NCI-H2081 (cell line): ENCODE measurements at places on chromosomes 4 and X.
A peak's percentile ranks its signal among the peaks of the same experiment; 100 is the strongest.

DNA sequence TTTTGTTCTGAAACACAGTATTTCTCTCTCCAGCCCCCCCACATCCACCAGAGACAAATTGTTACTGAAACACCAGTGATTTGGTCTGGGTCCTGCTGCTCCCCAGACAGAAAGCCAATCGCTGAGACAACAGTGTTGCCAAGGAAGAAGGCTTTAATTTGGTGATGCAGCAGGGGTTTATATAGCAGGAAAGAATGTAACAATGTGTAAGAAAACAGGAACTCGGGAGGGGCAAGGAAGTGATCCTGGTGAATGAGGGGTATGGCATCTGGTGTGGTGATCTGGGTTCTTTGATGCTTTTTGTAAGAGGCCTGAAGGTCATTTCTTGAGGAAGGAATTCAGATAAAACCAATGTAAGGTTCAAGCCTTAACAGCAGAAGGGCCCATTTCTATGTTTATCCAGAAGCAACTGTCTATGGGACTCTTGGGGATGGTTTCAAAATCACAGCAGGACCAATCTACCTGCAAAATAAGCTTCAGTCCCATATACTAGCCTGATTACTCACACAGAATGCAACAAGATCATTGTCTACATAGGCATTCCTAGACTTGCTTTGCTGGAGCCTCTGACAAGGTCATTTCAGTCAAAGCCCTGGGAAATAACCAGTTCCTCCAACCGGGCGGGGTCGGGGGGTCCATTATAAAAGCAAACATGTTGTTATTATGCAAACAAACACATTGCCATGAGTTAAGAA, 445.2 kb upstream of the ZFP42 start:
- no peak for DNase-seq

DNA sequence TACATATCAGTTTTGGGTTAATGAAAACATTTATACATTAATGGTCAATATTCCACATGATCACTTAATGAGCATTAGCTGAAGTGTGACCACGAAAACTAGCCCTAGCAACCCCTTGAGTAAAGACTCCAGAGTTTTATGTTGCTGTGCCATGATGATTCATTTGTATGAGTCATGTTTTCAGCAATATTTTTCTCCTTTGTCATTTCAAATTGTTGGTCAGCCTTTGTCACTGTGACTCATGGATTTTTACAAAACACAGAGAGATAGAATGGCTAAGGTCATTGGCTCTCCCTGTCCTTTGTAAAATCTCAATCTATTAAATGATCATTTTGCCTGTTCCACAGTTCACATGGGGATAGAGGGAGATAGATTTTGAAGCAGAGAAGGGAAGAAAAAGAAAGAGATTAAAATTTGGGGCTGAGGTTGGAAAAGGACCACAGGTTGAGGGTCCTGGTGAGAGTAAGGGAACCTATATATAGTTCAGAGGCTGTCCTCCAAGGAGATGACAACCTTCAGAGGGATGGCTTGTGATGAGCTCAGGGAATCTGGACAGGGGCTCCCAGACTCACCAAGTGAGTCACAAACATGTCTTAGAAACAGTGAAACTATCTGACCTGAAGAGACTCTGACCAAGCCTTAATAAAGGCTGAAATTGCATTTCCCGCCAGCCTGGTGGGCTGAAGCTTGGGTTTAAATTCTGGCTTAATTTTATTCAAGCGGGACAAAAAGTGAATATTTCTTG, 25.6 kb downstream of the NR0B1 start:
- no peak for DNase-seq

GRCh38 chr4:11663114-11663513, 234.4 kb upstream of the HS3ST1 start:
- no peak for DNase-seq

- DNase-seq: no peak
Measured at GRCh38 chr4:75708218-75708691, 16.1 kb upstream of the USO1 start.

DNA sequence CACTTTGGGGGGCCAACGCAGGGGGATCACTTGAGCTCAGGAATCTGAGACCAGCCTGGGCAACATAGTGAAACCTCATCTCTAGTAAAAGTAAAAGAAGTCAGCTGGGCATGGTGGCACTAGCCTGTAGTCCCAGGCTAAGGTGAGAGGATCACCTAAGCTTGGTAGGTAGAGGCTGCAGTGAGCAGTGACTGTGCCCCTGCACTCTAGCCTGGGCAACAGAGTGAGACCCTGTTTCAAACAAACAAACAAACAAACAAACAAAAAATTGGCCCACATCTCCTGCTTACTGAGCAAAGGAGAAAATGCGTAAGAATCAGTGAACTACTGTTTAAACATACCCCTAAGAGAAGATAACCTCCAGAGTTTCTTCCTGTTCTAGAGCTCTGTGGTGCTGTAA, 85.3 kb downstream of the FRYL start:
- DNase-seq: no peak

DNA sequence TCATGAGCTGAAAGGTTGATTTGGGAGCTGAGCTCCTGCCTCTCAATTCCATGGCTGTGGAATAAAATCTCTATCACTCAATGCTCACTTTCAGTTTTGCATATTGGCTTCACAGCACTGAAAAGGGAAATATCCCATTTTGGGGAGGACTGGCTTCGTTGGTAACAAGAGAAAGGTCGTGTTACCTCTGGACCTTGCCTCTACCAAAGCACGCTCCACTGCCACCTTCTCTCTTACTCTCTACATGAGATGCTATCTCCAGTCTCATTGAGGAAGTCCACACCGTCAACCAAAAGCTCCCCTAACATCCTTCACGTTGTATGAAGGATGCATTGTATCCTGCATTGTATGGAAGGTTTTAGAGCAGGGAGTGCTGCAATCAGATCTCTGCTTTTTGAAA, 195.0 kb upstream of the LDB2 start:
- DNase-seq: no peak

DNA sequence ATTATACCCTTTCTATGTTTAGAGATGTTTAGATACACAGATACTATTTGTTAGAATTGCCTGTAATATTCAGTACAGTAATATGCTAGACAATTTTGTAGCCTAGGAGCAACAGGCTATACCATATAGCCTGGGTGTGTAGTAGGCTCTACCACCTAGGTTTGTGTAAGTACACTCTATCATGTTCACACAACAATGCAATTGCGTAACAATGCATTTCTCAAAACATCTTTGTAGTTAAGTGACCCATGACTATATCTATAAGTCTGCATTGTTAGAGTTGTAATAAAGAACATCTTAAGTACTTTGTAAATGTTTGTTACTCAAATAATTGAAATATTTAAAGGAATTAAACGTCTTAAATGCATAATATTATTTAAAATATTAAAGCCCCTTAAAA, 379.3 kb downstream of the PPP3CA start:
- DNase-seq: no peak

DNA sequence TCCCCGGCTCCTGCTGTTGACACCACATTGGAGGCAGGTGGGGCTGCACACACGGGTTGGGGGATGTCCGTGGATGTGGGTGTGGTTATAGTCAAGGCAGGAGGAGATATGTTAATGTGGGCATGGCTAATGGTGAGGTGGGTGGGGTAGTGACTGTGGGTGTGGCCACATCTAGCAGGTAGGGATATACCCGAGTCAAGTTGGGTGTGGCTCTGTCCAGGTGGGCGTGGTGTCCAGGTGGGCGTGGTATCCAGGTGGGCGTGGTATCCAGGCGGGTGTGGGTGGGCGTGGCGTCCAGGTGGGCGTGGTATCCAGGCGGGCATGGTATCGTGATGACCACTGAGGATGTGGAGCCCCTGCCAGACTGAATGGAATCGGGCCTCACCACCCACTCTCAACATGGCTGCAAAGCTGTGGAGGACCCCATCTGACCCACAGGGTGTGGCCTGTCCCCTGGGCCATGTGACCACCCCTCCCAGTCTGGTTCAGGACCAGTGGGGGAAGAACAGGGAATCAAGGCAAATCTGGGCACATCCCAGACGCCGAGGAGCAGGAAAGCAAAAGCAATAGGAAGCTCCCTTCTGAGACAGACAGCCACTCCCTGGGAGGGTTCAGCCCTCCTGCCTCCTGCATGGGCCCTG, 21.0 kb downstream of the MAN2B2 start:
- DNase-seq: no peak

- peak; percentile 38 for DNase-seq
Measured at GRCh38 chr4:21469438-21470300, 478.9 kb downstream of the KCNIP4 start.

DNA sequence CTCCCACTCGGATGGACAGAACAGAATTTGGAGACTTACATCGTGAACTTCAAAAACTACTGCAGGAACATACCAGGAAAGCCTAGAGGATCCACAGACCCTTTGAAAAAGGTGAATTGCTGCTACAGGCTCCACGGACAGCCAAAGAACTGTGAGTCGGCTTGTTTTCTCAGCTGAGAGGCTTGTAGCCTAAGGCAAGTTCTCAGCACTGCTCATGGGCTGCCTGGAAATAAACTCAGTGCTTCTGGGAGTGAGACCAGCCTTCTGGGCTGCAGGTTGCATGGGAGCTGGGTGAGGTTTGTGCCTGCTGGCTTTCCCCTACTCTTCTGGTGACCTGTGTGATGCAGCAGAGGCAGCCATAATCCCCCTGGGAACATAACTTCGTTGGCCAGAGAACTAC, 1397.6 kb downstream of the FAM133A start:
- no peak for DNase-seq

GRCh38 chrX:9519546-9520216, 54.8 kb downstream of the TBL1X start:
- DNase-seq: no peak

DNA sequence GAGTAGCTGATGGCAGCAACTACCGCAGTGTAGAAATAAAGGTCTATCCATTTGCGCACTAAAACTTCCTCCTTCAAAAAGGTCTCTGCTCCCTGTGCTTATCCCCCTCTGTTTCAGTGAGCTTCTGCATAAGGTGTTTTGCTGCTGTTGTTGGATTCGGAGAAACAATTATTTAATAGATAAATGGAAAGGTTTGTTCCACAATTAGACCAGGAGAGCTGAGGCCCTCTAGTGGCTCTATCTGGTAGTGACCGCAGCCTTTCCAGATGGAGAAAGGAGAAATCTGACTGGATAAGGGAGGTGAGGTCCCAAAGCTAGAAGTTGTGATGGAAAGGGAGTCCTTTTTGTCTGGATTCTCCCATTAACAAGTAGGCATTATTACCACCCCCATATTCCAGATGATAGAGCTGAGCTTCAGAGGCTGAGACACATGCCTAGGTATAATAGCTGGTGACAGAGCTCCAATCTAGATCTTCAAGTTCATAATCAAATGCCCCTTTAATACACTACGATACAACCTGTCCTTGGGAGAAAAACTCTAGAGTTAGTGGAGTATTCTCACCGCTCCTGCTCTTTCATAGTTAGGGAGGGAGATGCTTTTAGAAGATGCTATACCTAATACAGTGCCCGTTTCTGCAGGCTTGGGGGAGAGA, 5.1 kb upstream of the GABRQ start:
- DNase-seq: peak; percentile 22

- DNase-seq: no peak
Measured at GRCh38 chrX:108270739-108271396, 167.4 kb downstream of the COL4A6 start.

- no peak for DNase-seq
Measured at GRCh38 chr4:79934660-79935059, 138.4 kb downstream of the ANTXR2 start.

DNA sequence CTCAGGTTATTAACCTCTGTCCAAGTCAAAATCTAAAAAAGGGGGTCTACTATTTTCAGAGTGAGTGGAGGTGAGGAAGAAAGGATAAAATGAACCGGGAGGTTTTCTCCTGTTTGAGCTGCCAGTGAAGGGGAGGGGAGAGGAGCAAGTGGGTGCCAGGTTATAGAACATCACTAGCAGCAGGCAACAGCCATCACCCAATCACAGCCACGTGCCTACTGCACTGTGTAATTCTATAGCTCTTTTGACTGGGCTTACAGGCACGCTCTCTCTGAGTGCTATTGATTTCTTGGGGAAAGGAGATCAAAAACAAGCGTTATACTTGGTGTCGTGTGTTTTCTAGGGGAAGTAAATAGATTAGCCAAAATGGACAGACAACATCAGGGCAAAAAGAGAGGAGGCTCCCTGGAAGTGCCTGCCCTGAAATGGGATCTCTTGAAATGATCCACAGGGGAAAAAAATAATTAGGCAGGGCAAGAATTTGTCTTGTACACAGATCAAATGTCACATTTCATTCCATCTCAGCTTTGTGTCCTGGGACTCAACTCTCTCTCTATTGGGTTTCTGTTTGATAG, 300.5 kb upstream of the LCORL start:
- DNase-seq: no peak

DNA sequence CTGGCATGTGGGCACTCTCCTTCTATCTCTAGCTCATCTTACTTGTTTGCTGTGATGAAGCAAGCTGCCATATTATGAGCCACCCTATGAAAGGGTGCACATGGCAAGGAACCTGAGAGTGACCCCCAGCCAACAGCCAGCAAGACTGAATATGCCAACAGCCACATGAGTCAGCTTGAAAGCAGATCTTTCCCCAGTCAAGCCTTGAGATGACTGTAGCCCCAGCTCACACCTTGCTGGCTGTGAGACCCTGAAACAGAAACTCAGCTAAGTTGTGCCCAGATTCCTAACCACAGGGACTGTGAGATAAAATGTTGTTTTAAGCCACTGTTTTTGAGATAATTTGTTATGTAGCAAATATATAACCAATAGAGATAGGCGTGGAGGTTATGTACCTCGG, 36.2 kb downstream of the KDM5C start:
- DNase-seq: no peak

- DNase-seq: no peak
Measured at GRCh38 chr4:1907848-1908525, 36.8 kb downstream of the NSD2 start.

DNA sequence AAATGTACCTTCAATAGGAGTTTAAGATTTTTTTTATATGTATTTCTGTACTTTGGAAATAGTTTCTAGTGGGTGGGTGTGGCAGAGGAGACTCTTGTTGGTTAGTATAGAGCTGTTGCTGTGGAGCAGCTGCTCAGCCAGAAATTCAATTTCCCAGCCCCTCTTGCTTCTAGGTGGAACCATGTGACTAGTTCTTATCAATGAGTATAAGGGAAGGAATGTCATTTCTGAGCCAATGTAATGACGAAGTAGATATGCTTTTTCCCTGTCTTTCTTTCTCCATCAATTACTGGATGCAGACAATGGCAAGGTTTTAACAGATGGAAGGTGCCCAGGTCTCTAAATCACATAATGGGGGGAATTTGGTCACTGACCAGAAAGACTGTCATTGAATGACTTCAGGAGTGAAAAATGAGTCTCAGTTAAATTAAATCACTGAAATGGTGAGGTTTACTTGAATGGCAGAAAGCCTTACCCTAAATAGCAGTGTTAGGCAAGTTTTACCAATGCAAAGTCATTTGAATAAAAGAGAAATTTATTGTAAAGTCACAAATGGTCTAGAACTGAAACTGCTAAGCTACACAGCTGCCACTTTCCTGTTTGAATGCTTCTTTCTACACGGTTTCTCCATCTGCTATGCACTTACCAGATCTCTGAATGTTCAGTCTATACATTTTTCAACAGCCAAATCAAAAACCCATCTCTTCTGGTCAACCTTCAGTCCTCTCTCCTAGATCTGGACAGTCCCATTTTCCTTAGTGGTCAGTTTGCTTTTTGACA, 795.4 kb upstream of the MAGEB2 start:
- no peak for DNase-seq

GRCh38 chrX:130147631-130148030, 18.0 kb downstream of the AIFM1 start:
- no peak for DNase-seq
